ENCODE measurements at places on chromosomes 3 and 15.

- no peak for DNase-seq
These were observed 68.5 kb upstream of the CACNA2D3 start for GRCh38 chr3:54053882-54054281.

- peak; percentile 11 for DNase-seq
These were observed 163.8 kb downstream of the SV2B start for GRCh38 chr15:91263632-91264531.

DNA sequence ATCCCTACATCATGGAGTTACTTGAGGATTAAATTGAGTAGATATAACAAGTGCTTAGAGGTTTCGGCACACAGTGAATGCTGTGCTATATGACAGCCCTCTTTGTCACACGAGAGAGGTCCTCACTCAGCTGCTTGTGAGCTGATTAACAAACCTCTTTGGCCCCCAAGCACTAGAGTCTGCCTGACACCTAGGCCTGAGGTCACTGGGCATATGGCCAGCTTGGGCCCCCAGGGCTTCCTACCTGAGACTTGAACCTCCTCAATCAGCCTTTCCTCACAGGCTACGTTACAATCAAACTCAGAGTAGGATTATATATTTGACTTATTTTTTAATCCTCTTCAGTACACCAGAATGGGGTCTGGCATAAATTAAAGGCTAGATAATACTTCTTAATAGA lies 88.8 kb downstream of the WDR72 start:
- no peak for DNase-seq

DNA sequence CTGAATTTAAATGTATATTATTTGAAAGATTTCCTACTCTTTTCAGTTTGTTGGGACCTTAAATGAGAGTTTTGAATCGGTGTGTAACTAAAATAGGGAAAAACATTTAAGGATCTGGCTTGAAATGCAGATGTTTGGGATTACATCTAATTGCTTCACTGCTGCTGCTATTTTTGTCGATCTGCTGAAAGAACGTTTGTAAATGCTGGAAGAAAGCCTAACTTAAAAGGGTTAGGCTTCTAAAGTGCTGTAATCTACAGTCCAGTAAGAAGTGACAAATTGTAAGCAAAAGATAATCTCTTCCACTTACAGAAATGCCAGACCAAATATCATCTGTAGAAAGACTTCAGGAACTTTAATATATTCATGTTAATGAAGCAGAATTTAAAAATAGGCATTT lies 691.6 kb downstream of the ZNF385D start:
- peak; percentile 70 for DNase-seq

GRCh38 chr3:34998902-34999301 lies 640.4 kb upstream of the ARPP21 start:
- no peak for DNase-seq

DNA sequence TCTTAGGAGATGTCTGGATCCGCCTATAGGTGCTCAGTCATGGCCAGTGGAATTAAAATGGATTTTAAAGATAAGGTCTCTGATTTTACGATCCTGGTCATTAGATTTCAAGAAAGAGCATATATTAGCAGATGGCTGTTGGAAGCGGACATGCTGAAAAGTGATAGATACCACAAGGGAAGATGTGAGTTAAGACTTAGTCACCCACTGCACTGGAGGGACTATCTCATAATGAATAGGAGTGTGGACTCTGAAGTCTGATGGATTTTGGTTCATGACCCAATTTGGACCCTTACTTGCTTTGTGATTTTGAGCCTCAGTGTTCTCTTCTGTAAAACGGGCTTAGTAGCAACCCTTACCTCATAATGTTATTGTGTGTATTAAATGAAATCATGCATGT lies 214.7 kb downstream of the CHST2 start:
- no peak for DNase-seq

- DNase-seq, result peak; percentile 88
These were observed 132.1 kb downstream of the WDR76 start for GRCh38 chr15:43958861-43959330.
